ENCODE measurements at places on chromosomes 16 and 17. TPM values are rescaled to one million over a fixed set of nuclear protein-coding genes. Genes with fewer than 3 reads are reported as not detected.

ST6GALNAC1 gene
- total RNA-seq: 13.5 TPM

HSDL1 gene
- 6.3 TPM for total RNA-seq

- no peaks in the 10 kb centered on the region for H3K27me3 ChIP-seq
- H3K27ac ChIP-seq: no peak overlapping the region
- no peak for DNase-seq
- peaks cover 2% of the 10 kb centered on the region for H3K36me3 ChIP-seq
- H3K4me1 ChIP-seq: peaks cover 20% of the 10 kb centered on the region
Observed at GRCh38 chr16:82167670-82168069, 2.4 kb downstream of the MPHOSPH6 start.

- H3K27ac ChIP-seq: no peak overlapping the region
- H3K4me1 ChIP-seq: peaks cover 10% of the 10 kb centered on the region
- no peak overlapping the region for H3K4me3 ChIP-seq
- H3K36me3 ChIP-seq: no peaks in the 10 kb centered on the region
Observed at GRCh38 chr17:66354981-66355380, 52.6 kb downstream of the PRKCA start.

GRCh38 chr16:67661886-67662652 is 1.3 kb downstream of the PARD6A start:
- peaks cover 69% of the 10 kb centered on the region for H3K4me1 ChIP-seq
- DNase-seq: no peak
- no peaks in the 10 kb centered on the region for H3K36me3 ChIP-seq
- no peak overlapping the region for H3K4me3 ChIP-seq

- no peak overlapping the region for H3K4me3 ChIP-seq
- no peaks in the 10 kb centered on the region for H3K36me3 ChIP-seq
- no peak overlapping the region for H3K27ac ChIP-seq
- DNase-seq: no peak
Observed at GRCh38 chr16:66025751-66026150, 340.7 kb upstream of the CDH5 start.

- H3K4me3 ChIP-seq: no peak overlapping the region
- no peaks in the 10 kb centered on the region for H3K36me3 ChIP-seq
- no peaks in the 10 kb centered on the region for H3K27me3 ChIP-seq
- peaks cover 17% of the 10 kb centered on the region for H3K4me1 ChIP-seq
Observed at GRCh38 chr16:57316390-57317017, 32.0 kb upstream of the PLLP start.

Measured in body of pancreas (tissue), 4 donors.